ENCODE measurements at places on chromosomes 1 and 21.
A peak's percentile ranks its signal among the peaks of the same experiment; 100 is the strongest.

DNA sequence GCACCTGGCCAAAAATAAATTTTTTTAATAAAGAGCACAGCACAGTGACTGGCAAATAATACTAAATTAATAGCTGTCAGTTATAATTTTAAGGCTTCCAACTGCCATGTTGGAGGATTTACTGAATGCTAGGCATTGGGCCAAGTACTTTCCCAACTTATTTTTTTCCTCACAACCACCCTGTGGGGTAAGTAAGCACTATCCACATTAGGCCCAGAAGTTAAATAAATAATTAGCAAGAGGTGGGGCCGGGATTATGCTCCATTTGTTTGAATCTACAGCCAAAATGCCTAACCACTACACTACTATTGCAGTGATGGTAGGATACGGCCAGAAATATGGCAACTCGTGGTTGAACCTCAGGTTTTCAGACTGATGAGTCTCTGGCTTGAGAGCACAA, 4.6 kb upstream of the TRNAU1AP start:
- no peak for DNase-seq

DNA sequence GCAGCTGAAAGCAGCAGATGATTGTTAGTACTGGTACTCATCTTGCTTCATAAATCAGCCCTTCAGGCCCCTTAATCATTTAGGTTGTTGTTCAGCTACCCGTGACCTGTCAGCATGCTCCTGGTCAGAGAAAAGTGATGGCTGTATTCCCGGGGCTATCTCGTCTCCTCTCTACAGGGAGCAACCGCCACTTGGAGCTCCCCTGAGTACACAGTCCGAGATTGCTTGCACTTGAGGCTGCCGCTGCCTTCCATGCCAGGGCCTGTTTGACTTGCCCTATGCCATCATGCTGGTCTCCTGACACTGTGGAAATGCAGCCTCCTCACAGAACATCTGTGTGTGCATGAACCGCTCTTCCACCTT, 97.5 kb downstream of the SPATA46 start:
- DNase-seq, result peak; percentile 70

GRCh38 chr1:205247130-205247921, 19.6 kb downstream of the TMCC2 start:
- peak; percentile 56 for DNase-seq

GRCh38 chr1:159594625-159595405, 7.2 kb downstream of the APCS start:
- DNase-seq, result no peak

DNA sequence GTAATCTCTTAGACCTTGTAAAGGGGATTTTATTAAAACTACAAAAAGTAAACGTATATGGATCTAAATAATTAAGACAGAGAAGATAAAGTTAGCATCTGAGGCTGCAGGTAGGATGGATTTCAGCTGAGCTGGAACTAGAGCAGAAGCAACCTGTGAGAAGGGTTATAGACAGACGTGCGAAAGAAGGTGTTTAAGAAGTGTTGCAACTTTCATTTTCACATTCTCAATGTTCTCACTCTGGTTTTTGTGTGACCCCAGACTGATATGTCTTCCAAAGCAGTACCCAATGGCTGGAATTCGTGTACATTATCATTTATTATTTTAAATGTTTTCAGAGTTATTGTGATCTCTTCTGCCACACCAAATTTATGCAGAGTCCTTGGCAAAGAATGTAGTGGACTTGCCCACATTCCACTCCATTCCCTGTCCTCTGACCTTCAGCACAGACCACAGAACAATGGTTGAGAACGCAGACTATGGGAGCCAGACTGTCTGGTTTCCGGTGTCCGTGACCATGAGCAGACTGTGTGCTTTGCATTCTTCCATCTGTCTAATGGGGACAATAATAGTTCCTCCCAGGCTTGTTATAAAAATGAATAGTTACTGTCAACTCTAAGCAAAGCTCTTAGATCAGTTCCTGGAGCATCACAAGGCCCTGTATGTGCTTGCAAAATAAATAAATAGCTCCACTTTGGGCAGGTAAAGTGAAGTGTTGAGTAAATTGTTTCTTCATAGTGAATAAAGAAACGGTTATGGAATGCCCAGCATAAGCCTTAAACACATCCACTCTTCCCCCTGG, 140.6 kb upstream of the SAMSN1 start:
- DNase-seq, result no peak

DNA sequence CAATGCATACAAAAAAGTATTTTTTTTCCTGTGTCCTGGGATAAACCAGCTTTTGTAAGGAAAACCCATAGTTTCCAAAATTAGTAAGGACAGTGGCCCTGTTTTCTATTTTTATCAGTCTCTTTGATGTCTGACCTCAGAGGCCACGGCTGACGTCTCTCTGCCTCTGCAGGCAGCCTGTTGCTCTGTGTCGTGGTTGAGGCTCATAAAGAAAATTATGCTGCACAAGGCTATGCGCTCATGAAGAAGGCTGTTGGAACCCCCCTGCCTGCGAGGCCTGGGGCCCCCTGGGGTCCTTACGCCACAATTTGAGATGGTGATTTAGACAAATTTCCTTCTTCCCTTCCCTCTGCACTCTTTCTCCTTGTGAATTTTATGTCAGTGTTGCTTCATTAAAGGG, 48.9 kb downstream of the AGPAT3 start:
- DNase-seq, result no peak

- no peak for DNase-seq
Observed at GRCh38 chr1:103160281-103160680, 52.0 kb upstream of the COL11A1 start.

- DNase-seq, result no peak
Observed at GRCh38 chr21:18987520-18988026, 584.0 kb upstream of the TMPRSS15 start.

DNA sequence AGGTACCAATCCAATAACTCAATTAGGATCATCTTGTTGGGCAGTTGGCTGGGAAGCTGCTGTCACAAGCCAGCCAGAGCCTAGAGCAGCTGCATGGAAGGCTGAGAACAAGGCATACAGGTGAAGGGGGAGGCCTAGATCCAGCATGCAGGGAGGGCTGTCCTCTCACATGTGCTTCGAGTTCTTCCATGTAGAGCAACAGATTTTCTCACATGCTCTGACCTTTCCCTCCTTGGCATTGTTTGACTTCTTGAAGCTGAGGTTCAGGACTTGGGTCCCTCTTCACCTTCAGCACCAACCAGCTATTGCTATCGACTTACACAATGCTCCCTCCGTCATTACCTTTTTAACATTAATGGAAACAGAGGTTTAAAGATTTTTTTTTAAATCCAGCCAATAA, 257.7 kb downstream of the ATG4C start:
- DNase-seq, result no peak

DNA sequence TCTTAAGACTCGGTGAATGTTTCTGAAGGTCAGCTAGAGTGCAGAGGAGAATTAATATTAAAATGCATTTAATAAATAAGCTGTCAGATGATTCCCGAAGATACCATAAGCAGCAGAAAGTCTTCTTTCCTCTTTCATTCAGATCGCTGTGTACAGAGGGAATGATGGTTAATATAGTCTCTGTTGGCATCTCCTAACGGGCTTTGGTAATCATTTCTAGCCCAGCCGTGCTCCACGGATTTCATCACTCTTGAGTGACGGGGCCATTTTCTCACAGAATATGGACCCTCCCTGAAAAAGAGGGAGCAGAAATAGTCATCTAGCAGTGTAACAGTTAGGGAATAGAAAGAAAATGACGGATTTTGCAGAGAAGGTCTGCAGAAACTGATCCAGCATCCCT, 103.1 kb downstream of the ST6GALNAC3 start:
- peak; percentile 38 for DNase-seq

DNA sequence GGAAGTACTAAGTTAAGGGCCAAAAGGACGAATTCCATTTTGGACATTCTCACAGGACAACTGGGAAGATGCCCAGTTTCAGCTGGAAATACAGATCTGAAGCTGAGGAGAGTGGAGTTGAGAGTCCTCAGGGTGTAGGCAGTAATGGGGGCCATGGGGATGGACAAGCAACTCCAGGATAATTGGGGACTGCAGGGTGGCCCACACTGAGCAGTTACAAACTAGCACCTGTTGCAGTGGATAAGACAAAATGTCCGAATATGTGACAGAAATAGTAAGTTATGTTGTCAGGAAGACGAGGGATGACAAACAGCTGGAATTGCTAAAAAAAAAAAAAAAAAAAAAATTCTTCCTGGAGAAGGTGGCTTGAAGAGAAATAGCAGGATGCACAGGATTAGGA, 34.6 kb upstream of the KANK4 start:
- DNase-seq, result no peak

GRCh38 chr1:161080441-161081405, 8.6 kb downstream of the NECTIN4 start:
- no peak for DNase-seq

GRCh38 chr1:236862615-236863211, 67.6 kb downstream of the MTR start:
- DNase-seq, result no peak

DNA sequence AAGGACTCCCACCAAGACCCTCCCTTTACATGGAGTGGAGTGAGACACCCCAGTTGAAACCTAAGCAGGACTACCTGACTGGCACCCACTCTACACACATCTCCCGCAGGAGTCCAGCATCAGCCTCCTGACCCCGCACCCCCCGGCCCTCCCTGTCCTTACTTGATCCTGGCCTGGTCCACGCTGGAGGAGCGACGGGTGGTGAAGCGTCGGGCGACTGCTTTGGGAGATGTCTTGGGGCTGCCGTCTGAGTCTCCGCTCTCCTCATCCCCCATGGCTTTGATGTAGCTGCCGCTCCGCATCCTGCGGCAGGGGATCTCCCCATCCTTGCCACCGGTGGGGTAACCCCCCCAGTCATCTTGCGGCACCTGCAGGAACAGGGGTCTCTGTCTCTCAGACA, 29.5 kb downstream of the DLGAP3 start:
- no peak for DNase-seq

GRCh38 chr1:94111879-94112278, 9.1 kb downstream of the ABCA4 start:
- no peak for DNase-seq

DNA sequence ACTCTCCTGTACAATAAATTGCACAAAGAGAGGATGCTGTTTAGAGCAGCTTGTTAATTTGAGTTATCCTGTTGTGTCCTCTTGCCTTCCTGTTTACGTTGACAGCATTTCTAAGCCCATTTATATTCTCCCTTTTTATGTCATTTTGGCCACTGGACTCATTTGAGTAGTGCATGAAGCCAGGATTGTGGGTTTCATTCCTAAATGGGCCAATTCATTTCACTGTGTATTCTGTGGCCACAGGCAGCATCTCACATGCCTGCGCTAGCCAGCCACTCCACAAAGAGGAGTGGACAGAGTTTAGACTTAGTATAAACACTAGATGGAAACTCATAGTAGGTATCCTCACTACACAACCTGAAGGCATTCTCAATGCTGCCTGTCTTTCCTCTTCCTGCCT, 73.4 kb downstream of the DTL start:
- no peak for DNase-seq

DNA sequence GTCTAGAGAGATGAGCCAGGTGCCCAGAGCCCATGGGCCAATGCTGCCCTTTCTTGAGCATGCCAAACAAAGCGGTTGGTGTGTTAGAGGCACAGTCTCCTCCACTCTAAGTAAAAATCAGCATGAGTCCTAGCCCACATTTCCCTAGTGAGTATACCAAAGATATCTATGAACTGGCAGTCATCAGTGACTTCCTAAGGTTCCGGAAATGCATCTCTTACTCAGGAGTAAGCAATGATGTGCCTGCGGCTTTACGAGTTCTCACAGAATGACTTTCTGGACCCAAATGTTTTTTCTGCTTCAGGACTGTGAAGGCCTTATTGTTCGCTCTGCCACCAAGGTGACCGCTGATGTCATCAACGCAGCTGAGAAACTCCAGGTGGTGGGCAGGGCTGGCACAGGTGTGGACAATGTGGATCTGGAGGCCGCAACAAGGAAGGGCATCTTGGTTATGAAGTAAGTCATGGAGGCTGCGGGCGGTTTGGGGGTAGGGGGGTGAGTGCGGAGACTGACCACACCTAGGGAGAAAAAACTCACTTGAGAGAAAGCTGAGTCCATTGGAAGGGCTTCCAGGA, 9.2 kb downstream of the PHGDH start:
- no peak for DNase-seq

DNA sequence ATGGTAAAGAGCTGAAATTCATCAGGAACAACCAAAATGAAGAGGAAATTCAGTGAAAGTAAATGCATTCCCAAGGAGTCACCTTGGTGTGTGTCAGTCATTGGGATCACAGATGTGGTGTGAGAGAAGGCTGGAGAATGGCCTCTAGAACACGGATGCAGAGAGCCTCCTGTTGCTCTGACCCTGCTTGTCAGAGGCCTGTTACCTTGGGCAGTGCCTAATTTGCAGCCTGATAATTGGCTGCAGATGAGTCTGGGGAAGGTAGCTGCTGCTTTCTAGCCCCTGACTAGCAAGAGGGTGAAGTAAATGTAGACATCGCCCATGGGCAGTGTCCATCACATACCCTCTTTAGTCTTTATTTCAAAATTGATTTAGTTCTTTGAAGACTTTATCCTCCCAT, 3.3 kb downstream of the GCSAML start:
- DNase-seq, result no peak

DNA sequence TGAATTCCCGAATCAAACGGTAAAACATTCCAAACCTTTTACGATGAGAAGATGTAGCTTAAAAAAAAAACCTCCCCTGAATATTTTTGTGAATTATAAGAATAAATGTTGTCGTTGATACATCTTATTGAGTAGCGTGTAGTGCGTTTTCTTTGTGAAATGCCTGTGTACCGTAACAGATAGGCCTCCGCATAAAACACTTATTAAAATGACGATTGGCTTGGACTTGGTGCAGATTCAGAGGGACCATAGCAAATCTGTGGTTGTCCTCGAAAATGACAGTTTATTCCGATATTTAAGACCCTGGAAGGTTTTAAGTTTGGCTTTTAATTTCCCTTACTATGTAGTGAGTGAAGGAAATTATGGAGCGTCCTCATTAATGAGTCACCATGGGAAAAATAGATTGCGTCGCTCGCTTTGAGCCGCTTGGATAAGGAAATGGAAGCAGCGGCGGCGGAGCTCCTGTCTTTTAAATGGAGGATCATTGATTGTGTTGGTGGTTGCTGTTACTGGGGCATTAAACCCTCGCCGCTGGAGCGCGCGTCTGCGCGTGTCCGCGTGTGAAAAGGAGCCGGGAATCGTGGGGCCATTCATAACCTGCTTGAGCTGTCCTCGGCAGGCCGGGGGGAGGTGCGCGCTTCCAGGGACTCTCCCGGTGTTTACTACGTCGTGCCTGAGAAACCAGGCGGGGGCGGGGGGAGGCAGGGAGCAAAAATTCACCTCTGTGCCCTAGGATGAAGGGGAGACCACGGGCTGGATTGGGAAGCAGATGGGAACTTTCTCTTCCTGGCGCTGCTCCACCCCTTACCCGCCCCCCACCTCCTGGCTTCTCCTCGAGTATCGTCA, 1.6 kb downstream of the SPEN start:
- peak; percentile 96 for DNase-seq

DNA sequence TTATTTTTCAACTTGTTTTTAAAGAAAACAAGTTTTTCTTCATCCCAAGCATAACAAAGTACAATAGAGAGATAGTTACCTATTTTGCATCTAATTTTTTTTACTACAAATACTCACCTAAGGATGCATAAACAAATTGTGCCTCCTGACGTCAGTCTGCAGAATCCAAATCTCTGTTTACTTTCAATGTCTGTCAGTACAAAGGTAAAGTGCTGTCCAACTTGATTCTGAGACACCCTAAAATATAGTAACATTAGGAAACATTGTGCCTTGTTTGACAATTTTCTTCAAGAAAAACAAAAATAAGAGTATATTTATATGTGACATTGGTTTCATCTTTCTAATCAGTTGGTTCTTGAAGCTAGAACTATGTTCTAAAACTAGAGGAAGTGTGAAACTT, 103.4 kb downstream of the DENND1B start:
- no peak for DNase-seq

GRCh38 chr1:184284900-184285299, 101.9 kb upstream of the C1orf21 start:
- no peak for DNase-seq

- no peak for DNase-seq
Observed at GRCh38 chr1:68140536-68140935, 90.1 kb upstream of the DIRAS3 start.
